ENCODE measurements at places on chromosomes 13 and 19. TPM values are rescaled to one million over a fixed set of nuclear protein-coding genes. Genes with fewer than 3 reads are reported as not detected.

KCNN4 gene
- 2.6 TPM for polyA plus RNA-seq

ICAM1 gene
- polyA plus RNA-seq, result 18.2 TPM

ZNF625 gene
- polyA plus RNA-seq, result not detected

SRRM5 gene
- 1.0 TPM for polyA plus RNA-seq

ZNF491 gene
- polyA plus RNA-seq, result 1.9 TPM

EXOC3L2 gene
- polyA plus RNA-seq, result 2.5 TPM

LRRC63 gene
- not detected for polyA plus RNA-seq

GFY gene
- polyA plus RNA-seq, result not detected

ZNF573 gene
- 1.3 TPM for polyA plus RNA-seq

TMPRSS9 gene
- not detected for polyA plus RNA-seq

TUBB4A gene
- polyA plus RNA-seq, result 5.8 TPM

GRCh38 chr13:80572923-80573316 is 232.0 kb upstream of the SPRY2 start:
- DNase-seq, result no peak

DNA sequence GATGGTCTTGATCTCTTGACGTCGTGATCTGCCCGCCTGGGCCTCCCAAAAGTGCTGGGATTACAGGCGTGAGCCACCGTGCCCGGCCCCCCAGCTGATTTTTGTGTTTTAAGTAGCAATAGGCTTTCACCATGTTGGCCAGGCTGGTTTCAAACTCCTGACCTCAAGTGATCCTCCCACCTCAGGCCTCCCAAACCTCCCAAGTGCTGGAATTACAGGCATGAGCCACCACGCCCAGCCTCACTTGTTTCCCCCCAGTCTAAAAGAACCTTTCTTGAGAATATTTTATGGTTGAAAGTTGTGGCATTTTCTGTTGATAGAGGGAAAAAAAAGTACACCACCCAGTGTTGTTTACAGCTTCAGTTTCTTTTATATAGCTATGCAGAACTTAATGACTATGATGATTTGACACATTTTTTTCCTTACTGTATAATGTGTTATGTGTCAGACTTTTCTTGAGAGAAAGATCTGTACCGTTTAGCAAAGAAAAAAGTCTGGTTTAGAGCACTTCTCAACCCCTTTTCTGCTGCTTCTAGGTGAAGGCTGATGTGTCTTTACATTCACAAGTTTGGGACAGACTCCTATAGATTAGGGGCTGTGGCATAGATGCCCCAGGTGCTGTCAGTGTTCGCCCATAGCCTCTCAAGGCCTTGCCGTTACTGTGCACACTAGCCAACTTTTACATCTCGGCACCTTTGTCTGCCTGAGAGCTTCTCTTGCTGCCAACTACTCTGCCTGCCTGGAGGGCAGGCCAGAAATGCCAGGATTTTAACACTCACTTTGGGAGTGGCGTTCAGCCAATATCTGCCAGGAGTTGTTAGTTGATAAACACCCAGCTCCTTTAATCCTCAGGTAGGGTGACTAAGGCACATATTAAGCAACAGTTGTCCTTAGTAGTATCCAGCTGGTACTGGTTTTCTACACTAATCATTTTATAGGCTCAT is 33.0 kb downstream of the KCTD4 start:
- DNase-seq, result peak; percentile 36

DNA sequence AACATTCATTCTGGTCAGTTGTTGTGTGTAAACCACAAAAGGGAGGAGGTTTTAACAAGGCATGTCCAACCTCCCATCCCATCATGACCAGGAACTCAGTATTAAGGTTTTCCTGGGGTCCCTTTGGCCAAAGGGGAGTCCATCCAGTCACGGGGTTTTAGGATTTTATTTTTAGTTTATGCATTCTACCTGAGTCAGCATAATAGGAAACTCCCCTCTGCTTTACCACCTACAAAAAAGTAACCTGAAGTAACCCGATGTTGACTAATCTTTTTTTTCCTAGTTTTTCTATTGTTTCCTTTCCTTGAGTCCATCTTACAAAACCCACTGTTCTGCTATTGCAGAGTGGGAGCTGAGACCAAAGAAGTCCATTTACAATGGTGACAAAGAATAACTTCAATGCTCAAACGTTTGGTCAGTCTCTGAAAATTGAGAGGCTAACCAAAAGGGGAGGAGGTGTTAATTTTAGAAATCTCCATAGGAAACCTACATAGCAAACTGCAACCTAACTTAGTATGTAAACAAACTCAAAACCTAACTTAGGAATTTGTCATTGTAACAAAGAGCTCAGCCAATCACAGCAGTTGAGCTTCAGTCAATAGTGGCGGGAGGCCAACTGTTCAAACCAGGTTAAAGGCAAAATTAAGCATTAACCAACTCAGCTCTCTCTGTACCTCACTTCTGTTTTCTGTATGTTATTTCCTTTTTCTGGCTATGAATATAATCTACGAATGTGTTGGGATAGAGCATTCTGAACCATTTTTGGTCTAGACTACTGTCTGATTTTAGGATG is 1954.1 kb downstream of the PCDH9 start:
- no peak for DNase-seq

- no peak for DNase-seq
Observed at GRCh38 chr13:35887115-35887666, 244.0 kb downstream of the DCLK1 start.

DNA sequence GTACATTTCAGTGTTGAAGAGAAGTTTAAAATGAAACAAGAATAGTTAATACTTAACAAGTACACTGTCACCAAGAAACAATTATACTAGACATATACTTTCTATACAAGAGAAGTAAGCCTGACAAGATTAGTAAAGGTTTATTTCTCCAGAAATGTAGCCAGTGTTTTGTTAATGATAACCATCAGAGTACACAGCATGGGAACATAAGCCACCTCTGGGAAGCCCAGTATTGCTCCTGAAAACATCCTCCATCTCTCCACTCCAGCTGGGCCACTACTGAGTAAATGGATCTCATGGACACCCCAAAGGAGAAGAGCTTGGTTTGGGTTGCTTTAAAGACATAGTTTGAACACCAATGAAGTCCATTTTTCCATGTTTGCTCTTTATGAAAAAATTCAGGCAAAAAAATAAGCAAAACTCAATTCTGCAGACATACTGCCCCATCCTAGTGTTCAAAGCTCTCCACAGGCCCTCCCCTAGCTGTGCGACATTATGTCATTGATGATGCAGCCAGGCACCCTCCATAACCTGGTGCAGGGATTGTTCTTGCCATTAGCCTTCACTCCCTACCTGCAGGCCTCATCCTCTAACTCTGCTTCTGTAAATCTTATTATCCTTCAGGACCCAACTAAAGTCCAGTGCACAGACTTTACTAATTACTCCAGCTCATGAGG is 61.9 kb downstream of the LHFPL6 start:
- no peak for DNase-seq

DNA sequence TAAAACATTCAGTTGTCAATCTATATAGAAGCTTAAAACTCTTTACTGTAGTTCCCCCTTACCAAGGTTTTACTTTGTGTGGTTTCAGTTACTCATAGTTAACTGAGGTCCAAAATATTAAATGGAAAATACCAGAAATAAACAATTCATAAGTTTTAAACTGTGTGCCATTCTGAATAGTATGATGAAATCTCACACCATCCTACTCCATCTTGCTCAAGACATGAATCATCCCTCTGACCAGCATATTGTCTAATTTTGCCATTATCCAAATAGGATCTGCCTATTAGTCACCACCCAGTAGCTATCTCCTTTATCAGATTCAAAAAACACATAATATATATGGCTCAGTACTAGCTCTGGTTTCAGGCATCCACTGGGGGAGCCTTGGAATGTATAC is 22.4 kb downstream of the ZNF571 start:
- no peak for DNase-seq

GRCh38 chr19:47464675-47465419 is 6.8 kb downstream of the SLC8A2 start:
- no peak for DNase-seq

DNA sequence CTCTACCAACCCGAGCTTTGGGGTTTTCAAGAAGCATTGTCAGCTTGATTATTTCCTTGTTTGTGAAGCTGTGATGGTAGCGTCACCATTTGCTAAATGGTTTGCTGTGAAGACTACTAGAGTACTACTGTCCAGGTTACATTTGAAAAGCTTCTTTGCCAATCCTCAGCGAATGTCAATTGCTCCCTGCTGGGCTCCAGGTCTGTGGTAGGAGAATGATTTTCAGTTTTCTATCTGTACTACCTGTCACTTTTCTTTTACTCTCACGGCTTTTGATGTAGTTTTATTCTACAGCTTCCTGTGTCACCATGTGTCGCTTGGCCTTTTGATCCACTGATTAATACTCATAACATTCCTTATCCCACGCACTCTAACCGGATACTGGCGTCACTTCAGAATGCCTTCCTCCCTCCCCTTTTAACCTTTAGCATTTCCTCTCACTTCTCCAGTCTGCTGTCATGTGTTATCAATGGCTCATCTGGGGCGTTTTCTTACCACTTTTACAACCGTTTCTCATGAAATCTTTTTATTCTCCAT is 7.5 kb upstream of the GPR183 start:
- DNase-seq, result no peak

DNA sequence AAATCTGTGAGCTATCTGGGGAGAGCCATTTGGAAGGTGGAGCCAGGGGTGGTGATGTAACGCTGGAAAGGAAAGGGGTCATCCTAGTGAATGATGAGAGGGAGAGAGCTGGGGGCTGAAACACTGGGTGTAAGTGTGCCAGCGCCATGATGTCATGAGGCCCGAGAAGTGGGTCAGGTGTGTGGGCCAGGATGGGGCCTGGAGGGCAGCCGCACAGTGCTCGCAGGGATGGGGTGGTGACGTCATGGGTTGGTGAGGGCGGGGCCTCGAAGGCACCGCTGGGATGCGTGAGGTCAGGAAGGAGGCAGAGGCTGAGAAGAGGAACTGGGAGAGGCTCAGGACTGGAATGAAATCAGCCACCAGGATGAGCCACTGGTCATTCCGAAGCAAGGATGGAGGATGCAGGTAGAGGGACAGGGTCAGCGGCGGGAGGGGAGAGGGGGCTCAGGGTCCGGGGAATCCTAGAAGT is 4.4 kb downstream of the CCDC61 start:
- DNase-seq, result peak; percentile 37

DNA sequence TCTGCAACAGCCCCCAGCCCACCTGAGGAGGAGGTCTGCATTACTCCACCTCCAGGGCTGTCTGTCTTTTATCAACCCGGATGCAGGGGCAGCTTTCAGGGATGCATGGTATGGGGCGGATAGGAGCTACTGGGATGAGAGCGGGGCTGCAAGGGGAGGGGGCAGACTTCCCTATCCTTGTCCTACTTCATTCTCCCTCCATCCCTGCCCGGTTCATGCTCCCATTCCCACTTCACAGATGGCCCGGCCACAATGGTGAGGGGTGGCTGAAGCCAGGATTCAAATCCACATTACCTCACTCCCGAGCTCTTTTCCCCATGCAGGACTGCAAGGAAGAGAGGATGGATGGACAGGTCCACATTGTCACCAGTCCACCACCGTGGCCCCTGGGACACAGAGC is 40.5 kb upstream of the VSTM2B start:
- no peak for DNase-seq

- peak; percentile 18 for DNase-seq
Observed at GRCh38 chr19:8161135-8161646, 11.8 kb upstream of the FBN3 start.

- DNase-seq, result peak; percentile 92
Observed at GRCh38 chr13:98142380-98143156, at the start of gene FARP1. Gene FARP1, plus strand, starts transcription at chr13:98143094. Its CDS starts 70,149 bp downstream, at chr13:98213243.

DNA sequence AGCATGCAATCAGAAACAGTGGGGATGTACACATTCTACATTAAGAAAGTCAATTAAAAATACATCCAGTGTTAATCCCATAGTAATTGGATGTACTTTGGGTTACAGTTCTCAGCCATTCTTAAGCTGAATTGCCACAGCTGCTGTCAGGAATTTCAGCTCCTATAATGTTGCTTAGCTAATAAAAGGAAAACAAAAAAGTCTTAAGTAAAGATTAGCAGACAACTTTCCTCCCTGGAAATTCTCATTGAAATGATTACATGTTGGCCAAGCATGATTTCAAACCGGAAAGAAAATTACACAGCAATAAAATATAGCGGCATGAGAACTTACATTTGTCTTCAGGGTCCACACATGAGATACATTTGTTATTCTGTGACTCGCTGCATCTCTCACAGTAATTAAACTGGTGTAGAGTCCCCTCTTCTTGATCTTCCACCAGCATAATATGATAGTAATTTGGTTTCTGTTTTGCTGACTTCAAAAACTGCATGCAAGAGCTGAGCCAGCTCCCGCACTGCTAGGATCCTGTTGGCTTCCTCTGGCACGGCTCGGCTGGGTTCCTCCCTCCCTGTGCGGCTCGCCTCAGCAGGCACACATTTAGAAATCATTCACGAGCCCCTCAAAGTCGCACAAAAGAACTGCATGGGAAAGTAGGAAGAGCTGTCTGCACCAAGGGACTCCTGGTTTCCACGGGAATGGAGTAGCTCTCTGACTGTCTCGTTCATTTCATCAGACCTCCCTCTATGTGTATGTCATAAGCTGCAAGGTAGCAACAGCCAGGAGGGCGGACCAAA is at the start of gene HTR2A:
TSS of gene HTR2A (minus strand) at position 713 of the 797 bp plus-strand sequence. CDS start 1,147 bp downstream, outside the sequence.
- peak; percentile 9 for DNase-seq

GRCh38 chr13:32967584-32968182 is 48.5 kb upstream of the KL start:
- DNase-seq, result no peak

- DNase-seq, result no peak
Observed at GRCh38 chr13:49399801-49400472, 43.9 kb downstream of the CAB39L start.

DNA sequence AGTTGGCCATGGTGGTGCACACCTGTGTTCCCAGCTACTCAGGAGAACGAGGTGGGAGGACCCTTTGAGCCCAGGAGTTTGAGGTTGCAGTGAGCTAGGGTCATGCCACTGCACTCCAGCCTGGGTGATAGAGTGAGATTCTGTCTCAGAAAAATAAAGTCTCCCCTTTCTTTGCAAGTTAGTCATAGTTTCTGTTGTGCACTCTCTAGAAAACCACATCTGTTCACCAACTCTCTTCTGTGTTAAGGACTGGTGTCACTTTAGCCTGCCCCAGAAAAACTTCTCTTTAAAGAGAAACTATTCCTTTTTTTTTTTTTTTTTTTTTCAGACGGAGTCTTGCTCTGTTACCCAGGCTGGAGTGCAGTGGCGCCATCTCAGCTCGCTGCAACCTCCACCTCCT is 4.9 kb upstream of the CHST8 start:
- DNase-seq, result no peak

GRCh38 chr13:75417012-75417384 is 65.0 kb downstream of the TBC1D4 start:
- DNase-seq, result no peak

- DNase-seq, result peak; percentile 27
Observed at GRCh38 chr13:85806553-85807175, 7.4 kb upstream of the SLITRK6 start.

Measured in small intestine (tissue), 16 donors.